ENCODE measurements at places on chromosomes 1 and 21.

GRCh38 chr1:203860396-203861025 is 888 bp upstream of the SNRPE start:
- H3K36me3 ChIP-seq, result peaks cover 23% of the 10 kb centered on the region
- peak overlapping the region; percentile 100 for H3K4me3 ChIP-seq
- H3K4me1 ChIP-seq, result peaks cover 13% of the 10 kb centered on the region
- H3K27ac ChIP-seq, result peak overlapping the region; percentile 97
- no peak for DNase-seq
- no peaks in the 10 kb centered on the region for H3K27me3 ChIP-seq

DNA sequence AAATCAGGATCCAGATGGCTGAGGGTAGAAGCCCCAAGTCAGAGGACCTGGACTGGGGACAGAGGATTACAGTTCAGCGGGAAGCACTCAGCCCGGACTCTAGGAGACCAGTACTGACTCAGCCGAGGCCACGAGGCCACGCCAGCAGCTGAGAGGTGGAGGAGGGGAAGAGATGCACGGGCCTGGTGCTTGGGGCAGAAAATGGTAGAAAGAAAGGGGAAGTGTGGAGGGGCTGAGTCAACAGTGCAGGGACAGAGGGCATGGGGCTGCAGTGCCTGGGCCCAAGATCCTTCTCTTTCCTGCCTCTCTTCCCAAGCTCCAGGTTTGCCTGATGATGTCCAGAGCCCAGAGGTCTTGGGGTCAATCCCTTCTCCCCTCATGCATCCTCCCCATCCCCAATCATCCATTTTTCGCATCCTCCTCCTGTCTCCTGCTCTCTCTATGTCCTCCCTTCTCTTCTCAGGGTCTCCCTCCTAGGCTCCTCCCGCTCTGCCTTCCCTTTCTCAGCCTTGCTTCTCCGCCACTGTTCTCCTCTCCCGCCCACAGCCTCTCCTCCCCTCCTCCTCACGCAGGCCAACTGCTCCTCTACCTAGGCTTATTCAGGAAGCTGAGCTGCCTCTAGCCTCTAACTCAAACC is 7.7 kb downstream of the ARHGEF2 start:
- no peaks in the 10 kb centered on the region for H3K27me3 ChIP-seq
- peaks cover 37% of the 10 kb centered on the region for H3K36me3 ChIP-seq
- H3K27ac ChIP-seq, result peak overlapping the region; percentile 91

DNA sequence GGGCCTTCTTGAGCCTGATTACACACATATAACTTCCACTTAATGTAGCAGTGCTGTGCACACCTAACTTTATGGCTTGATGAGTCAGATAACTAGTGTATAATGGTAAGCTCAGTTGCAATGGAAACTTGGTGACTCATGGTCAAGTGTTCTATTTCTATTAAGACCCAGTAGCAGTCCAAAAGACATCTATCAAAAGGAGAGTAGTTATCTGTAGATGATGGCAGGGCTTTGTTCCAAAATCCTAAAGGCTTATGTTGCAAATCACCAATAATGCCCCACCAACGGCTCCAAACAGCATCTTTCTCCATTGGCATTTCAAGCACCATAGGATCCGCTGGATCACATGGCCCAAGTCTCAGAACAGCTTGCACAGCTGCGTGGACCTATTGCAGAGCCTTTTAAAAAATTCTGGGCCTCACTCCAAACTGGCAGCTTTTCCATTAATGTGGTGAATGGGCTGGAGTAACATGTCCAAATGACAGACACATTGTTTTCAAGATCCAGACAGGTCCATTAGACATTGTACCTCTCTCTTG is 566.8 kb upstream of the USP24 start:
- H3K27me3 ChIP-seq, result no peaks in the 10 kb centered on the region
- H3K4me1 ChIP-seq, result no peaks in the 10 kb centered on the region
- no peak overlapping the region for H3K27ac ChIP-seq
- no peak overlapping the region for H3K4me3 ChIP-seq
- DNase-seq, result no peak

DNA sequence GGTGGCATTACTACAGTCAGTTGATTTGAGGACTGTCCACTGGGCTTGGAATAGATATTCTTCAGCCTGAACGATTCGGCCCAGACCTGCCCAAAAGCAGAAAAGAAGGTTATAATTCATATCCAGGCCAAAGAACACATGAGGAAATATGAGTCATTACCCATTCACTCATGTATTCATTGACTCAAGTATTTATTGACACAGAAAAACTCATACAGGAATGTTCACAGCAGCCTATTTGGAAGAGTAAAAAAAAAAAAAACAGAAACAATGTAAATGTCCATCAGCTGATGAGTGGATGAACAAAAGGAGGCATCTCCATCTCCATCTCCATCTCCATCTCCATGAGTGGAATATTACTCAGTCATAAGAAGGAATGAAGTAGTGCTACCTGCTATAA is 15.9 kb downstream of the ZMYND12 start:
- H3K4me1 ChIP-seq, result no peaks in the 10 kb centered on the region
- no peak overlapping the region for H3K4me3 ChIP-seq
- DNase-seq, result no peak
- H3K27ac ChIP-seq, result no peak overlapping the region
- H3K27me3 ChIP-seq, result peaks cover 10% of the 10 kb centered on the region

DNA sequence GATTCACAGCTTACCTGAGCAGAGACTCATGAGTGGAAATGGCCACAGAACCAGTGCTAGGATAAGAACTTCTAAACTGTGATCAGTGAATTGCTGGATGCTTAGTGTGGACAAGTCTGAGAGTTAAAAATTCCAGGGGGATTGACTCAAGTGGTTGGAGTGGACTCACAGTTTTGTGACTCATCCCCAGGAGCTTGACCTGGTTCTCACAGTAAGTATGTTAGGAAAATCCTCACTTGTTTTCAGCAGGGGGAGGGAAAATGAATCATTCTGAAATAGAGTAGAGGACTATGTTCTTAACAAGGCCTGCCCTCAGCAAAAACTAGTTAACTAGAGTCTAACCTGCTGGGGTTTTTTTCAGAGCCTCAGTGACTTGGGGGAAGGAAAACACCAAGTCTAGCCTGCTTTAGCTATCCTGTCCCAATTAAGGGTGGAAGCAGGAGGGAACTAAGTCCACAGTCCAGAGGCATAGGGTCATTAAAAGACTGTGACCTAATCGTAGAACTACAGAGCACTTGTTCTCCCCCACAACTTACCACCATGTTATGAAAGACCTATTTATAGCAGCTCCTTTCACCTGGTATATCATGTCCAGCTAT is 6.1 kb upstream of the CDC73 start:
- H3K27ac ChIP-seq, result no peak overlapping the region
- no peak for DNase-seq
- H3K4me3 ChIP-seq, result no peak overlapping the region
- H3K4me1 ChIP-seq, result no peaks in the 10 kb centered on the region
- no peaks in the 10 kb centered on the region for H3K27me3 ChIP-seq

DNA sequence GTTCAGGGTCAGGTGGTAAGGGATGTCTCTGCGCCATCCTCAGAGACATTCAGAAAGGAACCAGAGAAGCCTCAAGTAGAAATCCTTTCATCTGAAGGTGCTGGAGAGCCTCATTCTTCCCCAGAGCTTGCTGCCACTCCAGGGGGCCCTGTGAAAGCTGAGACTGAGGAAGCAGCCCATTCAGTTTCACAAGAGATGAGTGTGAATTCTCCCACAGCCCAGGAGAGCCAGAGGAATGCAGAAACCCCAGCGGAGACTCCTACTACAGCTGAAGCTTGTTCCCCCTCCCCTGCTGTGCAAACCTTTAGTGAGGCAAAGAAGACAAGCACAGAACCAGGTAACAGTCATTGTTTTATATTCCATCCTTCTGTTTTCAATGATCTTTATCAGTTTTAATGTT is 38.7 kb downstream of the ZBTB40 start:
- H3K36me3 ChIP-seq, result peaks cover 24% of the 10 kb centered on the region
- peaks cover 16% of the 10 kb centered on the region for H3K4me1 ChIP-seq
- H3K27me3 ChIP-seq, result no peaks in the 10 kb centered on the region
- no peak overlapping the region for H3K27ac ChIP-seq
- H3K4me3 ChIP-seq, result no peak overlapping the region
- DNase-seq, result no peak

- no peaks in the 10 kb centered on the region for H3K36me3 ChIP-seq
- no peaks in the 10 kb centered on the region for H3K27me3 ChIP-seq
- no peak overlapping the region for H3K27ac ChIP-seq
- DNase-seq, result no peak
These were observed 177.2 kb downstream of the PLPPR4 start for GRCh38 chr1:99441299-99442095.

- H3K4me1 ChIP-seq, result no peaks in the 10 kb centered on the region
- DNase-seq, result no peak
- no peak overlapping the region for H3K27ac ChIP-seq
- H3K4me3 ChIP-seq, result no peak overlapping the region
- no peaks in the 10 kb centered on the region for H3K36me3 ChIP-seq
These were observed 32.8 kb upstream of the PTBP2 start for GRCh38 chr1:96688767-96689166.

GRCh38 chr1:79042117-79042516 is 35.6 kb upstream of the ADGRL4 start:
- H3K4me1 ChIP-seq, result no peaks in the 10 kb centered on the region
- H3K4me3 ChIP-seq, result no peak overlapping the region
- no peaks in the 10 kb centered on the region for H3K27me3 ChIP-seq
- DNase-seq, result no peak
- no peak overlapping the region for H3K27ac ChIP-seq

DNA sequence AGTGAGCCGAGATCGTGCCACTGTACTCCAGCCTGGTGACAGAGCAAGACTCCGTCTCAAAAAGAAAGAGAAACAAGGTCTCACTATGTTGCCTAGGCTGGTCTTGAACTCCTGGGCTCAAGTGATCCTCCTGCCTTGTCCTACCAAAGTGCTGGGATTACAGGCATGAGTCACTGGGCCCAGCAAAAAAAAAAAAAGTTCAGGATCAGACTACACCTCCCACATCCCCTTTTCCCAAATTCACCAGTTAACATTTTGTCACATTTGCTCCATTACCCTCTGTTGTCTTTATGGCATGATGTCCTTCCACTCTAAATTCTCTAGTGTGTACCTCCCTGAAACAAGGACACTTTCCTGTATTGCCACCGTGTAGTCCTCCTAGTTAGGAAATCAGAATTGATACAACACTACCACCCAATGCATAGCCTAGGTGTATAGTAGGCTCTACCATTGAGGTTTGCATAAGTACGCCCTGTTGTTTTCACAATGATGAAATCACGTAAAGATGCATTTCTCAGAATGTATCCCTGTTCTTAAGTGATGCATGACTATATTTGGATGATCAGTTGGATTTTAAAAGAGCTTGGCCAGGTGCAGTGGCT is 10.7 kb downstream of the SPEN start:
- no peaks in the 10 kb centered on the region for H3K27me3 ChIP-seq
- DNase-seq, result no peak
- H3K36me3 ChIP-seq, result peaks cover 5% of the 10 kb centered on the region

GRCh38 chr1:32447469-32448185 is 17.2 kb upstream of the ZBTB8B start:
- H3K4me3 ChIP-seq, result no peak overlapping the region
- peaks cover 57% of the 10 kb centered on the region for H3K27me3 ChIP-seq
- DNase-seq, result no peak
- no peak overlapping the region for H3K27ac ChIP-seq

GRCh38 chr1:118388301-118388959 is 203.4 kb upstream of the SPAG17 start:
- no peak overlapping the region for H3K27ac ChIP-seq
- no peak for DNase-seq
- H3K4me3 ChIP-seq, result no peak overlapping the region
- H3K4me1 ChIP-seq, result no peaks in the 10 kb centered on the region
- H3K27me3 ChIP-seq, result no peaks in the 10 kb centered on the region

GRCh38 chr1:29539971-29540370 is 303.6 kb downstream of the PTPRU start:
- DNase-seq, result no peak
- no peaks in the 10 kb centered on the region for H3K4me1 ChIP-seq
- peaks cover 24% of the 10 kb centered on the region for H3K27me3 ChIP-seq

DNA sequence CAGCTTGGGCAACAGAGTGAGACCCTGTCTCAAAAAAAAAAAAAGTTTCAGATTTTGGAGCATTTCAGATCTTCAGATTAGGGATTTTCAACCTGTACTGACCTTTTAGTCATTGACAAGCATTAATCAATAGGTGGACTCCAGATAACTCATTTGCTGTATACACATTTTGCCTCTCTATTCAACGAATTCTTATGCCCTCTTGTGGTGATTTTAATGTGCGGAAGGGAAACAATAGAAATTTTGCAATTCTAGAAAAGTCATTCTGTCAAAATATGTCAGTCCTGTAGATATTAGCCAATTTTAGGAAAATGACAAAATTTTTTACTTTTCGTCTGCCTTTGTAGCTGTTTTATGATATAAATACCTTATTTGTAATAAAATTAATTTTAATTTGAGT is 11.6 kb upstream of the OR2G2 start:
- H3K36me3 ChIP-seq, result peaks cover 1% of the 10 kb centered on the region
- no peaks in the 10 kb centered on the region for H3K4me1 ChIP-seq

DNA sequence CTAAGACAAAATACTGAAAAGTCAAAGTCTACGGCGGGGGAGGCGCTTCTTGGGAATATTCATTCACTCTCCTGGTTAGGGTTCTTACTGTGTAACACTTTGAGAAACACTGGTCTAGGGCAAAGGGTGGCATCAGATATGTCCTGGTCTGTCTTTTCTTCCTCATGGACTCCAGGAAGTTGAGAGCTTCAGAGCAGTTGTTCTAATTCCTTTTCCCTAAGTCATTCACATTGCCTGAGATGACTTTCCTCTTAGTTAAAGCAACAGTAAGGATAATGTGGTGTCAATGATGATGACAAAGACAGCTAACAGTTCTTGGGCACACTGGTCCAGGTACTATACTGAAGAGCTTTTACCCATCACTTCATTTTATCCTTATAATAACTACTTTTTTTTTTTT is 27.0 kb downstream of the FGGY start:
- peaks cover 18% of the 10 kb centered on the region for H3K4me1 ChIP-seq
- no peaks in the 10 kb centered on the region for H3K36me3 ChIP-seq
- no peak overlapping the region for H3K4me3 ChIP-seq
- no peak for DNase-seq
- no peak overlapping the region for H3K27ac ChIP-seq

GRCh38 chr1:221437171-221437570 is 304.7 kb downstream of the DUSP10 start:
- no peak overlapping the region for H3K4me3 ChIP-seq

- peaks cover 2% of the 10 kb centered on the region for H3K36me3 ChIP-seq
- peaks cover 66% of the 10 kb centered on the region for H3K4me1 ChIP-seq
- no peaks in the 10 kb centered on the region for H3K27me3 ChIP-seq
- no peak for DNase-seq
- peak overlapping the region; percentile 61 for H3K4me3 ChIP-seq
These were observed 125.9 kb downstream of the DMRTB1 start for GRCh38 chr1:53585129-53585528.

GRCh38 chr1:70195342-70195741 is 10.0 kb downstream of the LRRC40 start:
- no peak for DNase-seq
- peaks cover 14% of the 10 kb centered on the region for H3K4me1 ChIP-seq
- no peak overlapping the region for H3K27ac ChIP-seq
- peaks cover 4% of the 10 kb centered on the region for H3K36me3 ChIP-seq

DNA sequence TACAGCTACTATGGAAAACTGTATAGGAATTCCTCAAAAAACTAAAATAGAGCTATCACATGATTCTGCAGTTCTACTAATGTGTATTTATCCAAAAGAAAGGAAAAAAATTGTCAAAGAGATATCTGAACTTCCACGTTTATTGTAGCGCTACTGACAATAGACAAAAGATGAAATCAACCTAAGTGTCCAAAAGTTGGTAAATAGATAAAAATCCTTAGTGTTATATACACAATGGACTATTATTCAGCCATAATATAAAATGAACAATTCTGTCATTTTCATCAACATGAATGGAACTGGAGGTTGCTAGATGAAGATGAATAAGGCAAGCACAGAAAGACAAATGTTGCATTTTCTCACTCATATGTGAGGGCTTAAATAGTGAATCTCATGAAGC is 1492.1 kb downstream of the MRPL39 start:
- H3K27me3 ChIP-seq, result no peaks in the 10 kb centered on the region
- no peaks in the 10 kb centered on the region for H3K4me1 ChIP-seq
- H3K36me3 ChIP-seq, result peaks cover 2% of the 10 kb centered on the region
- H3K27ac ChIP-seq, result no peak overlapping the region

Measured in central memory CD8-positive, alpha-beta T cell (primary cell).